ENCODE measurements at places on chromosomes 12 and 14.
A peak's percentile ranks its signal among the peaks of the same experiment; 100 is the strongest.

GRCh38 chr12:126117502-126117901 is 1052.3 kb downstream of the AACS start:
- no peak for DNase-seq

DNA sequence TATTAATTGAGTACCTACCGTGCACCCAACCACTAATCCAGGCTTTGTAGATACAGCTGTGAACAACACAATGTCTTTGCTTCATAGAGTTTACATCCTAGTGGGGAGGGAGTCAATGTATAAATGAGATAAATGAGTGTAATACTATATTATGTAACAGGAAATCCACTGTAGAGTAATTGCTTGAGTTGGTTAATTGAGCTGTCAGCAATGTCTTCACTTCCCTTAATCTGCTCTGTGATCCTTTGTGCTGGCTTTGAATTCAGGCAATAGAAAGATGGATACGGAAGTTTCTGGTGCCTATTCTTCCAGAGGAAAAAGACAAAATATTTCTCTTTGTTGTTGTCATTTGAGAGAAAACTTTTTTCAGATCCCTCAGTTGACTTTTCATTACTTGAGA is 104.0 kb upstream of the SLC16A7 start:
- no peak for DNase-seq

DNA sequence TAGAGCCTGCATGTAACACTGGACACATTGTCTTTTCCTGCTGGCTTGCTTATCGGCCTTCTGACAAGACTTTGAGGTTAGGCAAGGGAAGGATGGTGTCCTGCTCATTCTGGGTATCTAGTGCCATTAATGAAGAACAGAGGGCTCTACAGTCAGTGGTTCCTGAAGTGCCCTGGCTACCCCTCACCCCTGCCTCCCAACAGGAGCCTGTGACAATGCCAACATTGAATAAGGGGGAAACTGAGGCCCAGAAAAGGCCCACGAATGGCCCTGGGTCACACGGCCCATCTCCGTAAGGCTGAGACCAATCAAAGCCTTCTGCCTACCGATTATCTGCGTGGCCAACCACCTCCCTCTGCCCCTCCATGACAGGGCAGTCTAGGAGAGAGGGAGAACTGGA is 2.1 kb downstream of the IFI27L2 start:
- DNase-seq = no peak

DNA sequence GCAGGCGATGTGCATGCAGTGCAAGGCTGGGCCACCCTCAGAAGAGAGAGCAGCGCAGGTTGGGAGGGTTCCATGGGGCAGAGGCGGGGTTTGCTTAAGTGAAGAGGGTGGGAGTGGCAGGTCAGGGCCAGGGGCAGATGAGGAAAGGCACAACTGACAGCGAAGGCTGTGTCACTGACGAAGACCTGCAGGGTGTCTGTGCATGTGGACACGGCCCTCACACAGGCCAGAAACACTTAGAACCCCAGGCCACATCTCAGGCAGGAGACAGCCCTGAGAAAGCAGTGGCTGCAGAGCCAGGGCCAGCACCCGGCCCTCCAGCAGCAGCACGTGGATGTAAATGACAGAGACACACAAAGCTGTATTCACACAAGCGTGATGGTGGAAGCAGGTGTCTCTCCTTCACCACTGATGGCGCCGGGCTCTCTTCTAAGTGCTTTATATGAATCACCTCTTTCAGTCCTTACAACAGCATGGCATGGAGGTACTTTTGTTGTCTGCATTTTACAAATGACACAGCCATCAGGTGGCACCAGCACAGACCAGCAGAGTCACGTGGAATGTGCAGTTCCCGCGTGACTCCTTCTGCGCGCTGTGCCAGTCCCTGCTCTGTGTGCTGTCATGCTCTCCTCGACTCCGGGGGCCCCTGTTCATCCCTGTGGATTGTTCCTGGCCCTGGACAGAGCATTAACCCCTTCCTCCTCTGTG is 54.6 kb downstream of the TSPAN11 start:
- no peak for DNase-seq

GRCh38 chr12:132302466-132303358 is 26.7 kb downstream of the GALNT9 start:
- no peak for DNase-seq

- DNase-seq = peak; percentile 57
Measured at GRCh38 chr12:71439613-71440344, at the start of gene LGR5. Gene LGR5, plus strand, starts transcription at chr12:71439798. Its CDS starts 283 bp downstream, at chr12:71440081.

DNA sequence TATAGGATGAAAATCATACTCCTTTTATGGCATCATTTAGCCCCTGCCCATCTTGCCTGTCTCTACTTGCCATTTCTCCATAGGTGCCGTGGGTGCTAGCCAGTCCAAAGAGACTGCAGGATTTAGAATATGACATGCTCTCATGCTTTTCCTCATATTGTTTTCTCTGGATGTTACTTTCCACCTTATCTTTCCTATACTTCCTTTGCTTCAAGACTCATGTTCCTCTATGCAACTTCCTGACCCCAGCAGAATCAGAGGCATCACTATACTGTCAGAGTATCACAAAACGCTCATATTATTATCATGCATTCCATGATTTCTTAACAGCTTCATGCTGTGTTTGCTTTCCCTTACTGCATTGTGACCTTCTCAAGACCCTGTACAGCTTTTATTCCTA is 220.8 kb upstream of the ABCD2 start:
- DNase-seq = no peak

DNA sequence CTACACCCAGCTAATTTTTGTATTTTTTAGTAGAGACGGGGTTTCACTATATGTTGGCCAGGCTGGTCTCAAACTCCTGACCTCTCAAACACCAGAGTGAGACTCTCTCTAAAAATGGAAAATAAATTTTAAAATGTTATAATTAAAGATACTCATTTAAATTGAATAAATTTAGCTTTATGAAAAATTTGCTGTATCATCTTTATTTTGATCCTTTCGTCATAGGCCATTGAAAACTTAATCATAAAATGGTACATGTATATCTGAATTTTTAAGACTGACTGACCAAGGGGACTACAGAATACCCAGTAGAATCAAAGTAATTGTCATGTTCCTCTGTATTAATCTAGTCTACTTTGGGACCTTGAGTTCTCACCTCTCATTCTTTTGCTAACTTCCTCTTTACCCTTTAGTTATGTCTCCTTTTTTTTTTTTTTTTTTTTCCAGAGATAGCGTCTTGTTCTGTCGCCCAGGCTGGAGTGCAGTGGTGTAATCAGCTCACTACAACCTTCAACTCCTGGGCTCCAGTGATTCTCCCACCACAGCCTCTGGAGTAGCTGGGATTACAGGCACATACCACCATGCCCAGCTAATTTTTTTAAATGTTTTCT is 9.5 kb downstream of the RAB5B start:
- no peak for DNase-seq

GRCh38 chr12:93198086-93198485 is 179.6 kb upstream of the NUDT4 start:
- DNase-seq = no peak

DNA sequence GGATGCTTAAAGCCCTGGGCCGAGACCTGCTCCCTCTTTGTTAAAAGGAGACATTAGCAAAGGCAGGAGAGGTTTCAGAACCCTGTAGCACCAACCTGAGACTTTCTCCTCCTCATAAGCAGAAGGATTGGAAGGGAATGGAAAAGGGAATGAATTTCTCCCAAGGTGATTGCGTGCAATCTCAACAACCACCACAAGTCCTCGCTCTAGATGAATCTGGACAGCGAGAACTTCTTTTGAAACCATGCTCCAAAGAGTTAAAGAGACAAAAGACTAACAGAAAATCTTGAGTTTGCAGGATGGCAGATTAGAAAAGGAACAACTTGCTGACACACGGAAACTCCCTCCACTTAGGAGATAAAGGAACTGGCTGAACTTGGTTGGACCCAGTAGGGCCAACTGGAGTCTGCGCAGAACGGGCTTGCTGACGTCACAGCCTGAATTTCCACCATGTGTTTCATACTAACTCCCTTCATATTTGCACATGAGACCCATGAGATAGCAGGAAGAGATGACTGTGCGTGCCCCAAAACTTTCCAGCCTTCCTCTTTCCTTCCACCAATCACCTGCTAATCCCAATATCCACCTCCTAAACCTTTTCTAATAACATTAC is 137.0 kb downstream of the PTPN11 start:
- no peak for DNase-seq

- DNase-seq = no peak
Measured at GRCh38 chr12:54228471-54228870, 39.7 kb upstream of the SMUG1 start.

- no peak for DNase-seq
Measured at GRCh38 chr12:123960856-123961255, 11.8 kb downstream of the CCDC92 start.

- DNase-seq = peak; percentile 76
Measured at GRCh38 chr14:54893151-54893760, 9.4 kb downstream of the GCH1 start.

GRCh38 chr14:36785511-36785910 is 123.9 kb downstream of the PAX9 start:
- no peak for DNase-seq

DNA sequence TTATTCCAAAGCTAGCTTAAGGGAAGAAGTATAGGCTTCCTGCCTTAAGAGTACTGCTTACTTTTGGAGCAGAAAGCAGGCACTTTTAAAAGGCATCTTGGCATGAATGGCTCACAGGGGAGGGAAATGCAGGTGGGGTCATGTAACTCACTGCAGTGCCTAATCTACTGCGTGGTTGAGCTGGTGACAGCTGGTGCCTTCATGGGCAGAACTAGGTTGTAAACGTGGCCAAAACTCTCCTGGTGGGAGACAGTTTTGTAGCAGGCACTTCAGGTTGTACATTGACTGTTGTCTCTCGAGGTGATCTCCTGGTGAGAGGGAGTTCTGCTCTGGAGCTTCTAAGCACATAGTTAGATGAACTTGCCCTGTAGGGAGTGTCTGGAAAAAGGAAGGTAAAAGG is 962.5 kb downstream of the DIO2 start:
- no peak for DNase-seq

GRCh38 chr12:18461758-18462157 is 200.4 kb downstream of the PIK3C2G start:
- no peak for DNase-seq

- DNase-seq = no peak
Measured at GRCh38 chr14:61203081-61203753, 77.9 kb downstream of the TMEM30B start.

DNA sequence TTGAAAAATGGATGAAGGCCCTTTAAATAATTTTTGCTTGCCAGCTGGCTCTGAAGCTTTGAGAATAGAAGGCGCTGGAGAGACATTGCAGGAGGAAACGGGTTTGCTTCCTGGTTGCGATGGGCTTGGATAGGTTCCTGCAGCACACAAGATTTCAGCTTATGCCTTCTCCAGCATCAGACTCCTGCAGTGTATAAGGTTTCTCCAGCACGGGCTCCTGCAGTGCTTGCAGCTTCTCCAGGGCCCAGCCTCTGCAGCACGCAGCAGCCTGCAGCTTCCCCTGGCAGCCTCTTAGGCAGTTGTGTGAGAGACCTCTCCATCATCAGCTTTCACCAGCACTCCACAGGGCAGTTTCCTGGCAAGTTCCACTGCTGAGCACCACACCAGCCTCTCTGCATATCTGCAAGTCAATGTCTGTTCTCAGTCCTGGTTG is 78.7 kb upstream of the ZDHHC17 start:
- DNase-seq = no peak
